ENCODE measurements at places on chromosomes 12 and 14.

DNA sequence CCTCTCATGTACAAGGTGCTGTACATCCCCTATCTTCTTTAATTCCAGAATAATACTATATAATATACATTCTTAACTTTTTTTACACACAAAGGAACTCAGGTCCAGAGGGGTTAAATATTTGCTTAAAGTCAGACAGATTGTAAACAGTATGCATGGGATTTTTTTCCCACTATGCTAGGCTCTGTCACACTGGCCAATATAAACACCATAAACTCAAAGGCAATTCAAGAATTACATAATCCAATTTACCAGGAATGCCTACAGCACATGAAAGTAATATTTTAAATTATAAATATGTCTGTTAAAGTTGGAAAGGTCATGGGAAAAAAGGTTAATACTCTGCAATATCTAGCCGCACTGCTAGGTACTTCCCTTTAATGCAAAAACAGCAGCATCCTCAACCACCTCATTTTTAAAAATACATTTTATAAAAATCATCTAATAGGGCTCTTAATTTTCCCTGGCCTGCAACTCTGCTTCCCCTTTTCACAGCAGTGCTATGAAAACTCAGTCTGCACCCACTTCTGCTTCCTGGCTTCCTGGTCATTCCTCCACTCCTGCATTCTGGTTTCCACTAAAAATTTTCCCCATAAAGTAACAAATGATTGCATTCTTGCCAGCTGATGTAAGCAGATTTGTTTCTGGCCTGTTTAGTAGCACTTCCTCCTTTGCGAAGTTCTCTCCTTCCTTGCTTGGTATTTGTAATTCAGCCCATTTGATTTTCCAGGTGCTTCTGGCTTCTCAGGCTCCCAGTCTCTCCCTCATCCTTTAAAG, 128.1 kb downstream of the ITPR2 start:
- no peak overlapping the region for H3K4me3 ChIP-seq
- DNase-seq: no peak
- H3K36me3 ChIP-seq: peaks cover 8% of the 10 kb centered on the region
- no peak overlapping the region for H3K27ac ChIP-seq
- no peaks in the 10 kb centered on the region for H3K4me1 ChIP-seq

DNA sequence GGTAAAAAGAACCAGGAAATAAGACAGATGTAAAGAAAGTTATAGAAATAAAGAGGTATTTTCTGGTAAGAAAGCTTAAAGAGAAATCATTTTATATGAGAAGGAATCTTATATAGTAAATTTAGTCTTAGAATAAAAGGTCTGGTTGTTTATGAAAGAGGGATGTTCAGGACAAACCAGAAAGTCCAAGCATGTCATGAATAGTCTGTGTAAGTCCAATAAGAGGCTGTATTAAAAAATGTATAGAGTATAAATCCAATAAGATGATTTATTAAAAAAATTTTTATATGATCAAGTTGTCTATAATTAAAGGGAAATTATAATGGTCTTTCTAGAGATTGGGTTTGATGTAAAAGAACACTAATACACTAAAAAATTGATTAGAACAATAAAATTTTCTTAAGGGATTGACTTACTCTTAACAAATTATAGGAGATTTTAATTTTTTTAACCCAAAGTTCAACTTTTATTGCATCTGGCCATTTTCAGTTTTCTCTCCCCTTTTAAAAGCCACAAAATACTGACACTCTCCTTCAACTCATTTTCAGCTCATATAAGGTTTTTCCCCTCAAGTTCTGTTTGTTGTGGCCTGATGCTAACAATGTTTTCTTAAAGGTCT, 35.1 kb downstream of the ST8SIA1 start:
- DNase-seq: no peak
- no peak overlapping the region for H3K27ac ChIP-seq
- H3K27me3 ChIP-seq: peaks cover 6% of the 10 kb centered on the region
- H3K4me3 ChIP-seq: no peak overlapping the region

GRCh38 chr12:75814851-75815754, 216.5 kb downstream of the PHLDA1 start:
- peak overlapping the region; percentile 27 for H3K27ac ChIP-seq
- no peaks in the 10 kb centered on the region for H3K36me3 ChIP-seq
- H3K27me3 ChIP-seq: no peaks in the 10 kb centered on the region
- DNase-seq: no peak
- peak overlapping the region; percentile 18 for H3K4me3 ChIP-seq
- H3K4me1 ChIP-seq: peaks cover 31% of the 10 kb centered on the region

DNA sequence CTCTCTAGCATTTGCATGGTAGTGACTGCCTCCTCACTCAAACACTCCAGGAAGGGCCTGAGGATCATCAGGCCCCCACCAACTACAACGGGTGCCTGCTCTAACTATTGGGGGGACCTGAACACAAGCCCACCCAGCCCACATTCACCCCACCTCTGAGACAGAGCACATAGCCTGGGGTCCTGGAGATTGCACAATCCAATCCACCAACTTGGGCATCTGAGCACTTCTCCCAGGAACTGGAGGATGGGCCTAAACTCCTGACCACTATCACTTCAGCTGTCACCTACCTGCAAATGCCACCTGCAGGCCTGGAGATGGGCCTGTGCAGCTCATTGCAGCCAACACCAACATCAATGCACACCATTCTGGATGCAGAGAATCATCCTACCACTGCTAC, 66.6 kb downstream of the TMTC3 start:
- H3K36me3 ChIP-seq: peaks cover 6% of the 10 kb centered on the region
- H3K4me1 ChIP-seq: no peaks in the 10 kb centered on the region
- DNase-seq: no peak
- no peaks in the 10 kb centered on the region for H3K27me3 ChIP-seq

DNA sequence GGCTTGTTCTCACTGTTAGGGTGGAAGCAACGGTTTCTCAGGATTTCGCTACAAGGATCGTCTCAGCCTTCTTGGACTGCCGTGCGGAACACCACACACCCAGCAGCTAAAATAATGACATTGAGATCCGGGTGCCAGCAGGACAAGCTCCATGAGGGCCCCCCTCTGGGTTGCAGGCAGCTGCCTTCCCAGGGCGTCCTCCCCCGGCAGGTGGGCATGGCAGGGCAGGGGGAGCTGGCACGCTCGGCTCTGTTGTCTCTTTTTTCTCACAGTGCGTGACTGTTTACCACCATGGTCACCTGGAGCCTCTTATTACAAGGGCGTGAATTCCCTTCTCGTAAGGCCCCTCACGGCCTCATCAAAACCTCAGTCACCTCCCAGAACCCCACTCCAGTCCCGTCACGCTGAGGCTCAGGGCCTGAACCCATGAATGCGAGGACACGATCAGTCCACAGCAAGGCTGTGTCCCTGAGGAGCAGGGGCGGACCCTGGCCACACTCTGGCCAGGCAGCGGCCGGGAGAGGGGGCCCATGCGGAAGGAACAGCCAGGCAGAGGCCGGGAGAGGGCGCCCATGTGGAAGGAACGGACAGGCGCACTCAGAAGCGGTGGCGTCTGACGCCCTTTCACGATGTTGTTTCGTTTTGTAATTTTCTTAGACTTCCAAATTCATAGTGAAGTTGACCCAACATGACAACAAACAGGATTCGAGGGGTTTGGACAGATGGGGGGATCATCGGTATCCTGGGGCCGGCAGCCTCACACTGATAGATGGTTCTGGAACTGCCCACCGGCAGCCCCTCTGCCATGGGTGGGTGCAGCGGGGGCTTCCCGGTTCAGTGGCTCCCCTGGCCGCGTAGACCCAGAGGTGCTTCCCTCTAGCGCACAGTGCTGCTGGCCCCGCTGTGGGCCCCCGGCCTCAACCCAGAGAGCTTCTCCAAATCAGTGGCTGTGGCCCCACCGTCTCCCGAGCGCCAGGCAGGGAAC, 10.0 kb downstream of the LRCOL1 start:
- no peak for DNase-seq
- H3K27ac ChIP-seq: no peak overlapping the region
- H3K36me3 ChIP-seq: no peaks in the 10 kb centered on the region
- peak overlapping the region; percentile 62 for H3K4me3 ChIP-seq
- peaks cover 19% of the 10 kb centered on the region for H3K4me1 ChIP-seq
- peaks cover 30% of the 10 kb centered on the region for H3K27me3 ChIP-seq

DNA sequence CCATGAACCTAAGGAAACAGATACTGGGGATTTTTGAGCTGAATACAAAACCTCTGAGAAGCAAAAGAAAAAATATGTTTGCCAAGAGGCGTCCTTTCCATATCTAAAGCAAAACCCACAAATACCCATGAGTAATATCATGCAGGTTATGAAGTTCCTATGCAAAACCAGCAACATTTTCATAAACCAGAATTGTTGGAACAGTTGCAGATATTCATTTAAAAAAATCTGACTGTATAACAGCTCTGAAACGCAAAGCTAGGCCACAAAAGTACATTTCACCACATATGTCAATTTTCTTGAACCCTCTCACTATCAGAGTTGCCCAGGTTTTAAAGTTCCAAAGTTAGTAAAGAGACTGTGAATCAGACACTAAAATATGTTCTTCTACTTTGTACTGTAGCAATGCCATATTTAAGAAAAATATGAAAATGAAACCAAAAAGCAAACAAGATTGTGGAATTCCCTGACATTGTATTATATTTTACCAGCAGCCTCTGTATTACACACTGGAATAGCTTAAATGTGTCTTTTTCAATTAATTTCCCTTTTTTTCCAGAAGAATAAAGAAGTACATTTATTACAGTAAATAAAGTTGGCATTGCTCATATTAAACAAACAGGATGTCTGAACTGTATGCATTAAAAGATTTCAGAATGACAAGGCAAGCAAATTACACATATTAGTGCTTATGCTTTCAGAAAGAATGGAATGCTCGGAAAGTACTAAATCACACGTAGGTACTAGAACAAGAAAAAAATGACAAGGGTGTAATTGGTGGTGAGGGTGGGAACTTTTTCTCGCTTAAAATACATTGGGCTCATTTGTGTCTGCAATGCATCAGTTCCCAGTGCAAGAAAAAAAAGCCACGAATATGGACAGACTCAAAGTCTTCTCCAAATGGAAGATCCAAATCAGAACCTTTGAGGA, 33.6 kb upstream of the HIF1A start:
- DNase-seq: no peak
- no peaks in the 10 kb centered on the region for H3K27me3 ChIP-seq
- H3K36me3 ChIP-seq: peaks cover 4% of the 10 kb centered on the region
- peak overlapping the region; percentile 78 for H3K4me3 ChIP-seq
- no peak overlapping the region for H3K27ac ChIP-seq
- H3K4me1 ChIP-seq: peaks cover 61% of the 10 kb centered on the region

DNA sequence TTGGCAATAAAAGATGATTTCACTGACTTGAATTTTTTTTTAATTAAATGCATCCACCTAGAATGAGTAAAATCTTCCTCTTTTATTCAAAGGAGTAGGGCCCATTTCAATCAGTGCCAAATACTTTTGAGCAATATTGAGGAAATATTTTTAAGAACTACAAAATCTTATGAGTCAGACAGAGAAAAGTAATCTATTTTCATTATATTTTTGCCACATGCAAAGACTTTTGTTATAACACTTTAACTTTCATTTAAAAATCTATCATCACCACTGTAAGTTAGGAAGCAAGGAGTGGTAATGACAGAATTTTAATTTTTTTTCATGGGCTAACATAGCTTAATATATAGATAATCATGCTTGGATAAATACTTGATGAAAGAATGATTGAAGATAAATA, 345.2 kb upstream of the KITLG start:
- H3K36me3 ChIP-seq: no peaks in the 10 kb centered on the region
- no peak for DNase-seq
- H3K27me3 ChIP-seq: peaks cover under 1% of the 10 kb centered on the region
- no peaks in the 10 kb centered on the region for H3K4me1 ChIP-seq

- no peak for DNase-seq
- no peaks in the 10 kb centered on the region for H3K27me3 ChIP-seq
- H3K4me3 ChIP-seq: no peak overlapping the region
- H3K36me3 ChIP-seq: no peaks in the 10 kb centered on the region
Measured at GRCh38 chr14:34650786-34651584, 21.0 kb upstream of the SNX6 start.

GRCh38 chr12:59675461-59675860, 79.6 kb downstream of the SLC16A7 start:
- no peak for DNase-seq
- no peak overlapping the region for H3K4me3 ChIP-seq
- no peaks in the 10 kb centered on the region for H3K27me3 ChIP-seq
- H3K36me3 ChIP-seq: no peaks in the 10 kb centered on the region
- H3K27ac ChIP-seq: no peak overlapping the region
- peaks cover 17% of the 10 kb centered on the region for H3K4me1 ChIP-seq
